Adrenal gland (tissue), 19 donors: ENCODE measurements at places on chromosomes 16 and 17. TPM values are rescaled to one million over a fixed set of nuclear protein-coding genes. Genes with fewer than 3 reads are reported as not detected.

The NT5C3B gene
- total RNA-seq = 55.5 TPM

GRCh38 chr17:42845556-42845917 lies 1.2 kb downstream of the AOC2 start:
- H3K4me1 ChIP-seq = peaks cover 30% of the 10 kb centered on the region
- H3K4me3 ChIP-seq = no peak overlapping the region
- no peaks in the 10 kb centered on the region for H3K36me3 ChIP-seq
- H3K27me3 ChIP-seq = no peaks in the 10 kb centered on the region

- no peak overlapping the region for H3K27ac ChIP-seq
- no peak for DNase-seq
- H3K27me3 ChIP-seq = no peaks in the 10 kb centered on the region
Measured at GRCh38 chr16:50499254-50499653, 48.9 kb upstream of the NKD1 start.

DNA sequence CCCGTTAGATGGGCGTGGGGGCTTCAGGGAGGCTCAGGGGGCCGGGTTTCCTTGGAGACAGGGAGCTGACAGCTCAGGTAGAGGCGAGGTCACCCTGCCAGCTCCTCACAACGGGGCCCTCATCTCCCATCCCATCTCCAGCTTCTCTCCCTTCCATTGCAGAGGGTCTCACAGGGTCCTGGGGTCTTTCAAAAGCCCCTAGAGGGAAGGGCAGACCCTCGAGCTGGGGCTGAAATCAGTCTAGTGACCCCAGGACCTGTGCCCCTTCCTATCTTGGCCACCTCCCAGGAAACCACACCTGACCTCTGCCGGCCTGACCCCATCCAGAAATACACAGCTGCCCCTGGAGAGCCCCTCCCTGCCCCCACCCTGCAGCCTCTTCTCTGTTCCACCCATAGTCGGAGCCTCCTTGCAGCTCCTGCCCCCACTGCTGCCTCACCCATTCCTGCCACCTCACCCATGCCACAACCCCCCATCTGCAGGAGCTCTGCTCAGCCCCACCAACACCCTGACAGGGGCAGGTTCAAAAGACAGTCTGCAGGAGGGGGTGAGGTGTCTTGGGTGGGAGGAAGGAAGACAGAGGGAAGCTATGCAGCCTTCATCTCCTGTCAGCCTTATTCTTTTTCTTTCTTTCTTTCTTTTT lies 23.4 kb downstream of the PIK3R5 start:
- no peaks in the 10 kb centered on the region for H3K27me3 ChIP-seq
- no peaks in the 10 kb centered on the region for H3K4me1 ChIP-seq
- no peak overlapping the region for H3K27ac ChIP-seq
- DNase-seq = no peak
- no peak overlapping the region for H3K4me3 ChIP-seq

The GINS2 gene
- total RNA-seq = 0.06 TPM

DNA sequence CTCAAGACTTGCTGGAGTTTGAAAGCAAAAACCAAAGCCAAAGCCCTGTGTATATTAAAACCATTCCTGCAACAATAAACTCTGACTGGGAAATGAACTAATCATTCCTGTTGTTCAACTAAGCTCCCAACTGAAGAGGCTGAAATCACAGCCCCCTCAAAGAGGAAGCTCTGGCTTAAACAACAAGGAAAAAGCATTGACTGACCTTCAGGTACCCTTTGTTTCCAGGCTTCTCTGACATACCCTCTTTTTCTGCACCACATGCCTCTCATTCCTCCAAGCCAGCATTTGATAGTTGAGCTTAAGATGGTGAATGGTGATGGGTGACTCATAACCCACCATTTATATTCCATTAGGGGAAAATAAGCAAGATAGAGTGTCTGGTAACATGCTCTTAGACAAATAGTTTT lies 470.9 kb upstream of the SOX9 start:
- H3K36me3 ChIP-seq = no peaks in the 10 kb centered on the region
- no peak overlapping the region for H3K27ac ChIP-seq
- H3K4me1 ChIP-seq = no peaks in the 10 kb centered on the region
- H3K4me3 ChIP-seq = no peak overlapping the region

DNA sequence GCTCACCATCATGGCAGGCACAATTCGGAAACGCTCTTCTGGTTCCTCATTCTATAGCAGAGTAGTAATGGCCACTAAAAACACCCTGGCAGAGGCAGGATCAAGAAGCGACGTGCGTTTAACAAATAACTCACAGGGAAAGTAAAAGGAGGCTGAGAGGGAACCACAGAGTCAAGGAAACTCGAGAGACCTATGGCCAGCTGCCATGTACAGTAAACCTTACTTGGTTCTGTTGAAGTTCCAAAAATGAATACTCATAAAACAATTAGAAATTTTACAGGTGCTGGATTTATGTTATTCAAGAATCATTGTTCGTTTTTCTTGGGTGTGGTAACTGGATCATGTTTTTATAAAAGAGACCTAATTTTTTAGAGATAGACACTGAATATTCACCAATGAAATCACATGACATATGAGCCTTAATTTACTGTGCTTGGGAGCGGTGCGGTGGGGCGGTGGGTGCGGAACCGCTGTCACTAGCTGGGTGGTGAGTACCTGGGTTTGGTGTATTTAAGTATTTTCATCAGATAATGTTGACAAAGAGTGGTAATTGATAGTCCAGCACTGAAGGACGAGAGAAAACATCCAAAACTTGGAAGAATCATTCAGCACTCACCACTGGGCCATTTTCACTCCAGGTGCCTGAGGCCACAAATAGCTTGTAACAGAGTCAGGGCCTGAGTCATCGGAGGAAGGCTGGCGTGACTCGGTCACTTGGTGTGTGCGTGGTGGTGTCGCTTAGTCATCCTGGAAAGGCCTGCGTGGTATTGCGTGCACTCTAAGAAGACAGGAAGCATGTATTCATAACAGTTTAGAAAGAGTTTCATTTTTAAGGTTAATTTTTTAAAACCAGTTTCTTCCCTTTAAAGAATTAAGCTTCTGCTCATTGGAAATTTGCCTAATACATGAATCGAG lies 135.4 kb upstream of the CHMP6 start:
- peaks cover 16% of the 10 kb centered on the region for H3K4me1 ChIP-seq
- no peaks in the 10 kb centered on the region for H3K36me3 ChIP-seq
- H3K27me3 ChIP-seq = no peaks in the 10 kb centered on the region
- H3K4me3 ChIP-seq = no peak overlapping the region
- H3K27ac ChIP-seq = peak overlapping the region; percentile 60
- DNase-seq = peak; percentile 92

- H3K4me3 ChIP-seq = no peak overlapping the region
- H3K27me3 ChIP-seq = no peaks in the 10 kb centered on the region
- H3K36me3 ChIP-seq = no peaks in the 10 kb centered on the region
- no peak overlapping the region for H3K27ac ChIP-seq
Measured at GRCh38 chr16:31192856-31193642, 9.5 kb downstream of the PYCARD start.

- no peak overlapping the region for H3K4me3 ChIP-seq
- DNase-seq = peak; percentile 71
- no peaks in the 10 kb centered on the region for H3K27me3 ChIP-seq
- H3K4me1 ChIP-seq = peaks cover 21% of the 10 kb centered on the region
Measured at GRCh38 chr16:17476414-17477259, 5.9 kb upstream of the XYLT1 start.

- no peak overlapping the region for H3K27ac ChIP-seq
- no peaks in the 10 kb centered on the region for H3K27me3 ChIP-seq
- no peaks in the 10 kb centered on the region for H3K36me3 ChIP-seq
- no peaks in the 10 kb centered on the region for H3K4me1 ChIP-seq
Measured at GRCh38 chr17:72301887-72302286, 181.1 kb downstream of the SOX9 start.

- no peaks in the 10 kb centered on the region for H3K36me3 ChIP-seq
- H3K27ac ChIP-seq = no peak overlapping the region
- no peak overlapping the region for H3K4me3 ChIP-seq
- DNase-seq = no peak
- peaks cover 14% of the 10 kb centered on the region for H3K27me3 ChIP-seq
Measured at GRCh38 chr16:66359811-66360608, 6.5 kb upstream of the CDH5 start.

DNA sequence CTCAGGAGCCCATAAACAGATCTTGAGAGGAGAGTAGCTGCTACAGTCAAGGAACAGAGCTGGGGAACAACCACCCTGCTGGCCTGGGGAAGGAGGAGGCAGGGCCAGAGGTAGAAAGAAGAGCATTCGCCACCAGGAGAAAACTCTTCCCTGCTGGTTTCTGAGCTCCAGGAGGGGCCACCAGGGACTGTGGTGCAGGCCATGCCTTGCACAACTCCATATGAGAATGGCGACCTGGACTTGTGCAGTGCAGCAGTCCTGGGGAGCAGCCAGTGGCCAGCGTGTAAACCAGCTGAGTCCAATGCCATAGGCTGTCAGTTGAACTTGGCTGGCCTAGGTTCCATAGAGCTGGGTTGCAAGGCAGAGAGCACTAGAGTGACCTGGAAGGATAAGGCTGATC lies 11.6 kb downstream of the SLC13A2 start:
- no peak overlapping the region for H3K4me3 ChIP-seq
- no peak overlapping the region for H3K27ac ChIP-seq
- no peaks in the 10 kb centered on the region for H3K27me3 ChIP-seq
- H3K4me1 ChIP-seq = no peaks in the 10 kb centered on the region

The FOXN1 gene
- not detected for total RNA-seq

The NPB gene
- 0.29 TPM for total RNA-seq

The PCGF2 gene
- 67.5 TPM for total RNA-seq

- no peaks in the 10 kb centered on the region for H3K4me1 ChIP-seq
- no peaks in the 10 kb centered on the region for H3K36me3 ChIP-seq
- no peak overlapping the region for H3K27ac ChIP-seq
- H3K27me3 ChIP-seq = no peaks in the 10 kb centered on the region
- H3K4me3 ChIP-seq = no peak overlapping the region
Measured at GRCh38 chr17:72270273-72270924, 149.6 kb downstream of the SOX9 start.

GRCh38 chr16:14464192-14464591 lies 165.9 kb downstream of the PARN start:
- no peak for DNase-seq
- H3K36me3 ChIP-seq = no peaks in the 10 kb centered on the region
- no peaks in the 10 kb centered on the region for H3K27me3 ChIP-seq
- H3K4me1 ChIP-seq = no peaks in the 10 kb centered on the region
- no peak overlapping the region for H3K4me3 ChIP-seq

GRCh38 chr17:63786971-63787711 lies 13.2 kb downstream of the DDX42 start:
- no peak overlapping the region for H3K4me3 ChIP-seq
- peaks cover 38% of the 10 kb centered on the region for H3K4me1 ChIP-seq
- no peak for DNase-seq
- no peak overlapping the region for H3K27ac ChIP-seq
- H3K36me3 ChIP-seq = peaks cover 41% of the 10 kb centered on the region

- H3K36me3 ChIP-seq = no peaks in the 10 kb centered on the region
- no peaks in the 10 kb centered on the region for H3K27me3 ChIP-seq
- H3K4me3 ChIP-seq = no peak overlapping the region
Measured at GRCh38 chr17:82446124-82446523, 4.4 kb downstream of the CYBC1 start.

- H3K36me3 ChIP-seq = no peaks in the 10 kb centered on the region
- H3K4me1 ChIP-seq = no peaks in the 10 kb centered on the region
- H3K27me3 ChIP-seq = no peaks in the 10 kb centered on the region
- H3K4me3 ChIP-seq = no peak overlapping the region
- H3K27ac ChIP-seq = no peak overlapping the region
Measured at GRCh38 chr16:58399718-58400633, 7.7 kb downstream of the GINS3 start.

The JPH3 gene
- 0.38 TPM for total RNA-seq

- H3K4me1 ChIP-seq = peaks cover 9% of the 10 kb centered on the region
- no peak overlapping the region for H3K4me3 ChIP-seq
- DNase-seq = no peak
- peak overlapping the region; percentile 43 for H3K27ac ChIP-seq
- H3K36me3 ChIP-seq = no peaks in the 10 kb centered on the region
- no peaks in the 10 kb centered on the region for H3K27me3 ChIP-seq
Measured at GRCh38 chr16:30567160-30567990, 4.1 kb downstream of the ZNF688 start.

The DUXB gene
- total RNA-seq = not detected

DNA sequence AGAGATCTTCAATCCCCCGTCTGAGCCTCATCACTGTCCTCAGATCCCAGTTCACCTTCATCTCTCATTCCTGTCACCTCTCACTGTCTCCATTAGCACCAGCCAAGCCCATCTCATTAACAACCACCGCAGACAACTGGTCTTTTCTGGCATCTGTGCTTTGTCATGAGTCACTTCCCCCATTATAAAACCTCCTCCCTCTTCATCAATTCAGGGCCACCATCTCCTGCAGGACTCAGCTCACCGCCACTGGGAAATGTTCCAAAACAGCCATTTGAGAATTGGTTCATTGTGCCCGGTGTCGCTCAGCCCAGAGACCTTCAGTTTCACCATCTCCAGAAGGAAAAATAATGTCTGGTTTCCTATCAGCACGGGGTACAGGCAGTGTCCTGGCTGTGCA lies 56.9 kb upstream of the TEKT3 start:
- peak overlapping the region; percentile 50 for H3K27ac ChIP-seq
- peak; percentile 66 for DNase-seq
- H3K4me3 ChIP-seq = no peak overlapping the region
- no peaks in the 10 kb centered on the region for H3K36me3 ChIP-seq
- peaks cover 14% of the 10 kb centered on the region for H3K4me1 ChIP-seq

DNA sequence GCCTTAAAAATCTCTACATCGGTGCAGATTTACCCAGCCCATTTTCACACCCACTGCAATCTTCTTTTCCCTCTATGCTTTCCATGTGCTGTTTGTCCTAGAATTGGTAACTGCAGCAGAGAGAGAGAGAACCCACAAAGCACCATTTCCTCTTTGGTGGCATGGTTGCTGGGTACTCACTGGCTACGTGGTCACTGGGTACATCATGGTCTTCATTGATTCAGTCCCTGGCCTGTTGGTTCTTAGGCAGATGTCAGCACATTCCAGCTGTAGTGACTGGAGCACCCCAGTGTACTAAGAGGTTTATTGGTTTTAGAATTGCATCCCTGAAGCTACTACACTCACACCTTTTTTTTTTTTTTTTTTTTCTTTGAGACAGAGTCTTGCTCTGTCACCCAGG lies 156.1 kb upstream of the CACNG5 start:
- no peak for DNase-seq
- no peaks in the 10 kb centered on the region for H3K36me3 ChIP-seq
- no peak overlapping the region for H3K4me3 ChIP-seq
- no peaks in the 10 kb centered on the region for H3K4me1 ChIP-seq
- H3K27me3 ChIP-seq = no peaks in the 10 kb centered on the region

DNA sequence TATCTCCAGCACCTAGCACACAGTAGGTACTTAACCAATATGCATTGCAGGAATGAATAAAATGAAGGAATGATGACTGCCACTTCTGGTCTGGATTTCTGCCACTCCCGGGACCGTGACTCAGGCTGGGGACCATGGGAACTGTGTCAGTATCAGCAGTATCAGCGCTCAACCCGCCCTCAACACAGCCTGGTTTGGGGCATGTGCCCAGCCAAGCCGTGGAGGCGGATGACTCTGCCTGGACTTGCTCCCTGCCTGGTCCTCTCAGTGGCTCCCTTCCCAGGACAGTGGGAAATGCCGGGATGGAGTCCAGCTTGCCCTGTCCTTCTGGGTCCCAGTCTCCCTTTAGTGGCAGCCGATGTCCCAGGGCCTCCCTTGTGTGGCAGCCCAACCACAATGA lies 55.1 kb downstream of the SRCIN1 start:
- H3K27me3 ChIP-seq = no peaks in the 10 kb centered on the region
- peak; percentile 95 for DNase-seq
- no peaks in the 10 kb centered on the region for H3K36me3 ChIP-seq

GRCh38 chr17:65515959-65516948 lies 45.2 kb downstream of the AXIN2 start:
- DNase-seq = no peak
- H3K4me1 ChIP-seq = no peaks in the 10 kb centered on the region
- no peak overlapping the region for H3K27ac ChIP-seq
- H3K4me3 ChIP-seq = no peak overlapping the region
- H3K36me3 ChIP-seq = no peaks in the 10 kb centered on the region

The RASL10B gene
- total RNA-seq = 2.2 TPM

- H3K36me3 ChIP-seq = no peaks in the 10 kb centered on the region
- no peak for DNase-seq
- H3K27me3 ChIP-seq = no peaks in the 10 kb centered on the region
- no peak overlapping the region for H3K4me3 ChIP-seq
- H3K4me1 ChIP-seq = peaks cover 62% of the 10 kb centered on the region
Measured at GRCh38 chr17:78922816-78923498, 2.2 kb downstream of the TIMP2 start.
